ENCODE measurements at places on chromosomes 7 and 10.

DNA sequence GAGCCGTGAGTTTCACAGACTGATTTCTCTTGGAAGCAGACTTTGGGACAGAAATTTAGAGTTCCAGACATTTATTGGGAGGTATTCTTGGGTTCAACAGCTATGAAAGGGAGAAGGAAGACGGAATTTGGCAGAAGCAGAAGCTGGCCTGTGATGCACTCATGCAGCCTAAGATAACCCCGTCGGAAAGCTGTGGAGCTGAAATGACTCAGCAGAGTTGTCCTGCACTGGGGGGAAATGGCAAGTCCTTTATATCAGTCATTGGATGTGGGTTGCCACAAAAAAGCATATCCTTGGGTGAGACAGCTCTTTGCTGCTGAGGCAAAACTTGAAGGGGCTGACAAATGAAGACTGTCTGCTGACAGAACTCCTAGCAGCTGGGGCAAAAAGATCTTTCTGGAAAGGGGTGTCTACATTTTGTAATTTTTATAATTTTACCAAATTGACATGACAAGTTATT, 11.5 kb upstream of the MICU1 start:
- DNase-seq = no peak

GRCh38 chr7:42945821-42946626, 13.8 kb downstream of the MRPL32 start:
- no peak for DNase-seq

DNA sequence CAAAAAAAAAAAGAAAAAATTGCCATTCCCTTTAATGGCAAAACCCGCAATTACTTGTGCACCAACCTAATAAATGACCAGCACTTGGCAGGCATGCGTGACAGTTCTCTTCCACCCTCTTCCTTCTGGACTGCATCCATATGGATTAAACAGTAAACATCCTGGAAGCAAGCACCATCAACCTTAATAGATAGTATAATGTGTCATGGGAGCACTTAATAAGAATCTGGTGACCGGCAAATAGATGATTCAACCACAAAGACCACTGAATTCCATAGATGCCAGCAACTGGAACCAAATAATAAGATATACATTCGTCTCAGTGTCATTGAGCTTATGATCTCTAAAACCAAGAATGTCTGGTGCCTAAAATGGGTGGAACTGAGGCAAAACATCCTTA, 610.2 kb downstream of the CALN1 start:
- DNase-seq = no peak

DNA sequence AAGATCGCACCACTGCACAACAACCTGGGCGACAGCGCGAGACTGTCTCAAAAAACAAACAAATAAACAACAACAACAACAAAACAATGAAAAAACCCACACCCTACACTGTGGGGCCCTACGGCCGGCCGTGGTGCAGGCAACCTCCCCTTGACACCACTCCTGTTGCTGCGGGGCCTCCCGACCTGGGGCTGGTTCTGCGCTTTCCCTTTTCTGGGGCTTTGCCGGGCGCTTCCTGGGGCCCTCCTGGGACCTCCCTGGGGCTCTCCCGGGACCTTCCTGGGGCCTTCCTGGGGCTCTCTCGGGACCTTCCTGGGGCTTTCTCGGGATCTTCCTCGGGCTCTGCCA, 46.6 kb downstream of the INSIG1 start:
- no peak for DNase-seq

DNA sequence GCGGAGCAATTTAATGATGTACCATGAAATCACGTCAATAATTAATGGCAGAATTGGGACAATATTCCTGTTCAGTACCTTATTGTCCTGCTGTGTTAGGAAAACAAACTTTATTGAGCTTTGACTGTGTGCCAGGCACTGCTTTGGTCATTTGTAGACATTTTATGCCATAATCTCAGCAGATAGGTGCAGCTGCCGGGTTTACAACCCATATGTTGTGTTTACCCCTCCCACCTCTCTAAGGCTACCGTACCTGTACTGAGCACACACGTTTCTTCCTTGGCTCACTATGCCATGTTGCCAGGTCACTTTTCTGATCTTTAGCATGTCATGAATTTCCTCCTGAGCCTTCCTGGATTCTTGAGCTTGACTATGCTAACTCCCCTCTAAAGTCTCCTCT, 422.2 kb downstream of the PHTF2 start:
- no peak for DNase-seq

DNA sequence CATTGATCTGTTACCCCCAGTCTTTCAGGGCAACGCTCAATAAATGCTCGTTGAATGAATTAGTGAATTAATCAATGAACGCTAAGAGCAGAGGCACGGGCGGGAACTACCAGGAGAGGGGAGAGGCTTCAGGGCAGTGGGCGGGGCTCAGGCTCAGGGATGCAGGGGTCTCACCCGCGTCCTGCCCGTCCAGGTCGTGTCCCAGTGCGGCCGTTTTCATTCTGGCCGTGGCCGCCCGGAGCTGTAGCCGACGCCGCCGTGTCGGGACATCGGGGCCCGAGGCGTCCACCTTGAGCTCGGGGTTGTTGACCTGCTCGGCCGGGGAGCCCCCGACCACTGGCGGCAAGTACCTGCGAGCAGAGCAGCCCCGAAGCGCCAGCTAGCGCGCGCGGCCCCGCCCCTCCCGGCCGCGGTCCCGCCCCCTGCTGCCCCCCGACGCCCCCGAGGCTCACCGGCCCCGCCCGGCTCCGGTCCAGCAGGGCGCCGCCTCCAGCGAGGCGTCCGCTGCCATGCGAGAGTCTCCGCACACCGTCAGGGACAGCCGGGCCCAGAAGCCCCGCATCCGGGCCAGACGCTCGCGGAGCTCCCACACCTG, 2.8 kb upstream of the GAL3ST4 start:
- no peak for DNase-seq

DNA sequence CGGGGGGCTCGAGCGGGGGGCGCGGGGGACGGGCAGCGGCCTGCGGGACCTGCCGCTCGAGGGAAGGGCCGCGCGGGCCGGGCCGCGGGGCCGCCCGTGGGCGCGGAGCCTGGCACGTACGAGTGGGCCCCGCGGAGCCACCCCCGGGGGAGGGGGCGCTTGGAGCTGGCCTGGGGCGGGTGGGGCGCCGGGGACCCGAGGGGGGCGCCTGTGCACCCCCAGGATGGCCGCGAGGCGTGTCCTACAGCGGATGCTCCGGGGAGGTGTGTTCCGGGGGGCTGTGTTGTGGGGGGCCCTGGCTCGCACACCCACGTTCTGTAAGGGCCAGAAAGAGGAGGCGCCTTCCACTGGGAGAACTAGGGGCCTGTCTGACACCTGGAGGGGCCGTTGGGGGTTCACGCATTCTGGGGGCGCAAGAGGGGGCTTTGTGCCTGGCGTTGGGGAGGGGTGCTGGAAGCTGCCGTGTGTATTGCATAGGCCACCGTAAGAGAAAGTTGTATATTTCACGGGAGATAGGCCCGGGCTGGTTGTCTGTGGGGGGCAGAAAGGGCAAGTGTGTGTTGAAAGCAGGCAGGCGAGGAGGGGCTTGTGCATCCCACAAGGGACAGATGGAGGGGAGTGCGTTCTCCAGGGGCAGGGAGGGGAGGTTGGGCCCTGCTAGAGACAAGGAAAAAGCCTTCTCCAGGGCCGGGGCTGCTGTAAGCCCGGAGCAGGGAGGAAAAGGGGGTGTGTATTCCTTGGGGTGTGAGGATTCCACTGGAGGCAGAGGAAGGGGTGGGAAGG, 663 bp downstream of the VPS37D start:
- no peak for DNase-seq

- DNase-seq = no peak
Observed at GRCh38 chr10:75512203-75512933, 80.9 kb downstream of the LRMDA start.
